ENCODE measurements at places on chromosomes 16 and 17.
A peak's percentile ranks its signal among the peaks of the same experiment; 100 is the strongest.

DNA sequence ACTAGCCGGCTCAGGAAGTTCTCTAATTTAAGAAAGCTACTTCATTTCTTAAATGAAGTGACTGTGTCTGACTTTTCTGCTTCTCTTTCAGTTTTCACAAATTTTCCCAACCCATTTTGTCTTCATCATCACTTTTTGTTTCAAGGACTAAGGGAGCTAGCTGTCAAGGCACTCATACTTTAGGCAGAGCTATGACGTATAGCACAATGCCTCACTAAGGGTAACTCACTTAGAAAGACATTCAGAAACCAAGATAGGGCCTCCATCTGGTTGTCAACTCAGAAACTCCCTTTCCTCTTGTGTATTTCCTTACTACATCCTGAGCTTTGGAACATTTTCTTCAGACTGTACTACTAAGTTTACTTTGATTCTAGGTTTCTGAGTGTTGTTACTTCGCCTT is 397.9 kb downstream of the TOX3 start:
- DNase-seq, result no peak

DNA sequence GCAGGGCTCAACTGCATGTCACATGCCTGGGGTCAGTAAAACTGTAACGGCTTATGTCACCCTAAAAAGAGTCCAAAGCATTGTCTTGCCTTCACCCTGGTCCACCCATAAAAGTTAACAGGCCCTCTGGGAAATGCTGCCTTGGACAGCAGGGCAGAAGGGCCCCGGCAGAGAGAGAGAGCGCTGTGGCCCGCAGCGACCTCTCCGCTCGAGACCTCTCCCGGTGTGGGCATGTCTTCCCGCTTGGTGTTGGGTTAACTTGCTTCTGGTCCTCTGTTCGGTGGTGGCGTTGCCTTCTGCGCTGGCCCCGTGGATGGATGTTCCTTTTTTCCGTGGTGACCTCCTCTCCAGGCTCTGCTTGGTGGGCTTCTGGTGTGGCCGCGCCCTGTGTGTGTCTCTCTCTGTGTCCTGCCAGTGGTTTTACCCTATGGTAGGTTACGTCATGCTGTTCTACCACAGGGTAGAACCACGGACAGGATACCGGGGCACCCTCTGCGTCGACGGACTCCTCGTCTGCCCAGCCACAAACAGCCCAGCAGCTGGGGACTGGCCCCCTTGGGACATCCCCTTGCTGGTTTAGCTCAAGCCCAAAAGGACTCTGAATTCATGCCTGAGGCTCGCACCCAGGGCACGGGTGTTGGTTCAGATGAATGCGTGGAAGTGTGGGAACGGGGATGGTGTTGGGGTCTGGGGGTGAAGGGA is 18.3 kb upstream of the CLEC18A start:
- no peak for DNase-seq

- no peak for DNase-seq
Observed at GRCh38 chr16:29644973-29645693, 17.9 kb upstream of the SPN start.

- peak; percentile 82 for DNase-seq
Observed at GRCh38 chr17:8163978-8164814, 1.4 kb upstream of the VAMP2 start.

- DNase-seq, result no peak
Observed at GRCh38 chr16:75263291-75263962, 12.0 kb upstream of the BCAR1 start.

- DNase-seq, result no peak
Observed at GRCh38 chr17:72128039-72128438, 7.2 kb downstream of the SOX9 start.

Data from DND-41 (cell line).